Trophoblast cell (in vitro differentiated cells and primary cell): ENCODE measurements at places on chromosomes 4 and X.

- H3K36me3 ChIP-seq = no peaks in the 10 kb centered on the region
- no peak for DNase-seq
- no peaks in the 10 kb centered on the region for H3K27me3 ChIP-seq
- no peak overlapping the region for H3K4me3 ChIP-seq
- H3K4me1 ChIP-seq = peaks cover 3% of the 10 kb centered on the region
Measured at GRCh38 chrX:17592117-17592516, 145.2 kb upstream of the SCML1 start.

DNA sequence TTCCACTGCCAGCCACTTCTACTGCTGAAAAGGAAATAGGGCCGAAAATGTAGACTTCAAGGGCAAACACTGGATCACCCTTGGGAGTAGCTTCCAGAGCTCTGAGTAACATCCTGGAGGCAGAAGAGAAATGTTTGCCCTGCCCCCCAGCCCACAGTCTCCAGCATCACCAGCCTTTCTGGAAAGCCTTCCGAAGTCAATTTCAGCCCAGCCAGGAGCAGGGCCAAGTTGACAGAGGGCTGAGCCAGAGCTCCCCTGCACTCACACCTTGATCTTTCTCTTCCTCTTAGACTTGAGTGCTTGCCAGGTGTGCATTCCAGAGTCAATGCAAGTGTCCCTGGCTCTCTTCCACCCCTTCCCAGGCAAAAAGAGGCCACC is 35.2 kb downstream of the SLC25A5 start:
- peak; percentile 20 for DNase-seq
- H3K4me3 ChIP-seq = no peak overlapping the region
- H3K36me3 ChIP-seq = no peaks in the 10 kb centered on the region
- peaks cover 16% of the 10 kb centered on the region for H3K4me1 ChIP-seq
- peak overlapping the region; percentile 39 for H3K27ac ChIP-seq

GRCh38 chr4:141375855-141376254 is 155.2 kb downstream of the ZNF330 start:
- H3K4me1 ChIP-seq = peaks cover 3% of the 10 kb centered on the region
- no peaks in the 10 kb centered on the region for H3K27me3 ChIP-seq
- H3K36me3 ChIP-seq = no peaks in the 10 kb centered on the region
- no peak overlapping the region for H3K4me3 ChIP-seq

GRCh38 chr4:103359900-103360299 is 161.8 kb upstream of the CENPE start:
- H3K4me1 ChIP-seq = peaks cover 4% of the 10 kb centered on the region
- H3K27ac ChIP-seq = no peak overlapping the region
- no peaks in the 10 kb centered on the region for H3K27me3 ChIP-seq
- H3K36me3 ChIP-seq = no peaks in the 10 kb centered on the region

DNA sequence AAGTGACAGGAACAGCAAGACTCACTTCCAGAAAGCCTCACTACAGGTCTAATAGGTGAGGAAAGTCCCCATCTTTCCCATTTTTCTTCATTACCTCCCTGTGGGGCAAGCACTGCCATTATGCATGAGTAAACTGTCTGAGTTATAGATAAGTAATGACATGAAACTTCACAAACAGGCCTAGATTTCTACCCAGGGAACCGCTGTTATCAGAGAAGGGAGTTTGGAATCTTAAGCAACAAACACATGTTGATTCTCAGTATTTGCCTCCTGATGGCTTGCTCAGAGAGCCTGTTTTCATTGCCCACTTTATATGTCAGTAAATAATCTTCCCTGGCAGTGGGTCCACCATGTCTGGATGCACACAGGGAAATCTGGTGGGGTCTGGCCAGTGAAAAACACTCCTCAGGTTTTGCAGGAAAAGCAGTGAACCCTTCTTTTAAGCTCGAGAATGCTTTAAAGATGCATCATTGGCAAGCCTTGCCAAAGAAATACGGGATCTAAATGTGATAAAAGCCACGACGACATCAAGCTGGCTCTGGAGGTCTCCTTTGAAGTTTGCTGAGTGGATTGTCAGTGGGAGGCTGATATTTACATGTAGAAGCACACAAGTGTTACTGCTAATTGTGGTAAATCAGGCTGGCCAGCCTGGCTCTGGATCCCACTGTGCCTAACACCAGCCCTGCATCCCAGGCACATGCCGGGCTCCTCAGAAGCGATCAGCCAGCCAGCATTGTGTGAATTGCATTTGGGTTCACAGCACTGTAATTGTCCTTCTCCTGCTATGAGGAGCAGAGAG is 25.2 kb downstream of the PDGFRA start:
- H3K27ac ChIP-seq = no peak overlapping the region
- DNase-seq = peak; percentile 26
- no peak overlapping the region for H3K4me3 ChIP-seq
- H3K4me1 ChIP-seq = no peaks in the 10 kb centered on the region

GRCh38 chr4:52588771-52589591 is 70.1 kb downstream of the USP46 start:
- no peak for DNase-seq
- H3K27ac ChIP-seq = no peak overlapping the region
- H3K36me3 ChIP-seq = peaks cover 4% of the 10 kb centered on the region
- H3K4me3 ChIP-seq = no peak overlapping the region
- H3K4me1 ChIP-seq = peaks cover 6% of the 10 kb centered on the region

- DNase-seq = no peak
- H3K4me1 ChIP-seq = no peaks in the 10 kb centered on the region
- no peaks in the 10 kb centered on the region for H3K27me3 ChIP-seq
- no peak overlapping the region for H3K27ac ChIP-seq
Measured at GRCh38 chr4:58166490-58166889, 1056.3 kb upstream of the IGFBP7 start.

- no peak overlapping the region for H3K4me3 ChIP-seq
- no peak overlapping the region for H3K27ac ChIP-seq
- DNase-seq = no peak
Measured at GRCh38 chrX:14694611-14695010, 165.3 kb downstream of the GLRA2 start.

DNA sequence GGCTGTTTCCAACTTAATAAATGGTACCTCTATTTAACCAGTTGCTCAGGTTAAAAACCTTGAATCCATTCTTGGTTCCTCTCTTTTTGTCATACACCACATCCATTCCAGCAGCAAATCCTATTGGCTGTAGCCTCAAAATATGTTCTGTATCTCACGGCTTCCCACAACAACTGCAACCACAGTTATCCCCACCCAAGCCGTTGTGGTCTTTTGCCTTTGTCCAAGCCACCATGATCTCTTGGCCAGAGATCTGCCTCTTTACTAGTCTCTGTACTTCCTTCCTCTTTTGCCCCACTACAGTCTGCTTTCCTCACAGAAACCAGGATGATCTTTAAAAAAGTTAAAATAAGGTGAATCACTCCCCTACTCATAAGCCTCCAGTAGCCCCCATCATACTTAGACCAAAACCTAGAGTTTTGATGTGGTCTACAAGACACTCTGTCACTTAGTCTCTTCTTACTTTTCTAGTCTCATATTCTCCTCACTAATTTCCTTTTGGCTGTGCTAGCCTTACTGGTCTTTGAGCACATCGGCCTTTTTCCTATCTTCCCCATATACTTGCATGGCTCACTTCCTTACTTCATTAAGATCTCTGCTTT is 10.3 kb downstream of the MAOA start:
- H3K4me1 ChIP-seq = no peaks in the 10 kb centered on the region
- no peak for DNase-seq
- H3K27ac ChIP-seq = no peak overlapping the region
- H3K4me3 ChIP-seq = no peak overlapping the region
- H3K27me3 ChIP-seq = no peaks in the 10 kb centered on the region
- no peaks in the 10 kb centered on the region for H3K36me3 ChIP-seq

DNA sequence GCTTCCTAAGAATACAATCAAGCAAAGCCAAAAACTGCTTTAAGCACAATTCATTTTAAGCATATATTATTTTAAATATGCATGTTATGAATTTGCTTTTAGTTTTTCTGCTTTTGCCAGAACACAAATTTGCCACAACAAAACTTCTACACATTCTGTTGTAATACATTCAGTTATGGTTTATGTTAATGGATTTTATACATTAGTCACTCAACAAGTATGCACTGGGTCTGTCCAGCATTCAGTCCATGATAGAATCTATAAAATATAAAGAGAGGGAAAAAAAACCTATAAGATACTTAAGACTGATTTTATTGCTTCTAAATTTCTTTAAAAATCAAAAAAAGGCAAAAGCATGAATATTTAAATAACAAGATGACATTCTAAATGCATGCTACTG is 22.2 kb downstream of the IQCM start:
- H3K27ac ChIP-seq = no peak overlapping the region
- no peaks in the 10 kb centered on the region for H3K27me3 ChIP-seq
- no peaks in the 10 kb centered on the region for H3K36me3 ChIP-seq

DNA sequence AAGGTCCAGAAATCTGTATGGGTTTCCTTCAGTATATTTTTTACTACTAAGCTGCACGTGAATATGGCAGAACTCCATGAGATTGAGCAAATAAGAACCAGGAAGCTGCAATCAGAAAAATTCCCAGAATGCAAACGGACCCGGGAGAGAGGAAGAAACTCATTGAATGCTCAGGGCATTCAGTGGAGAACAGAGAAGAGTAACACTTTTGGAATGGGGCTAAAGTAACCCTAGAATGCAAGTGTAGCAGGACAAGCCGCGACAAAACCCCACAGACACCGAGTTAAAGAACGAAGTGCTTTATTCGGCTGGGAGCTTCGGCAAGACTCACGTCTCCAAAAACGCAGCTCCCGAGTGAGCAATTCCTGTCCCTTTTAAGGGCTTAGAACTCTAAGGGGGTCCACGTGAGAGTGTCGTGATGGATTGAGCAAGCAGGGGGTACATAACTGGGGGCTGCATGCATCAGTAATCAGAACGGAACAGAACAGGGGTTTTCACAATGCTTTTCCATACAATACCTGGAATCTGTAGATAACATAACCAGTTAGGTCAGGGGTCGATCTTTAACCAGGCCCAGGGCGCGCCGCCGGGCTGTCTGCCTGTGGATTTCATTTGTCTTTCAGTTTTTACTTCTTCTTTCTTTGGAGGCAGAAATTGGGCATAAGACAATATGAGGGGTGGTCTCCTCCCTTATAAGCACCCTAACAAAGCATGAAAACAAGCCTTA is 56.4 kb downstream of the RAB28 start:
- peak; percentile 6 for DNase-seq
- H3K4me1 ChIP-seq = peaks cover 2% of the 10 kb centered on the region
- H3K4me3 ChIP-seq = no peak overlapping the region

GRCh38 chrX:153381684-153382532 is 19.2 kb downstream of the PNMA6E start:
- H3K27me3 ChIP-seq = no peaks in the 10 kb centered on the region
- H3K36me3 ChIP-seq = no peaks in the 10 kb centered on the region
- peak; percentile 20 for DNase-seq

DNA sequence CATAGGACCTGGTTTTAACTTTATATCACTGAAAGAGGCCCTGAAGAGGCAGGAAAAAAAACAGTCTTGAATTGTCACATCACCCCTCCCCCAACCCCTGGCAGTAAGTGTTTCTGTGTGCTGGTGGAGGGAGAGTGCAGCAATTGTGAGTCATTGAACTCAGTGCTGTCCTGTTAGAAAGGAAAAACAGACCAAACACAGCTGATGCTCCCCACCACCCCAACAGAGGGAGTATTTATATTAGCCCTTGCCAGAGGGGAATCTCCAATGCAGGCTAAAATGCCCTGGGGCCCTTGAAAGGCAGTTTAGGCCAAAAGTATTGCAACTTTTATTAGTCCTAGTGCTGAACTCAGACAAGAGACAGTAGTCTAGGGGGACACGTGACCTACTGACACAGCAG is 197.8 kb upstream of the AGTR2 start:
- H3K27me3 ChIP-seq = no peaks in the 10 kb centered on the region
- H3K4me3 ChIP-seq = no peak overlapping the region
- no peaks in the 10 kb centered on the region for H3K36me3 ChIP-seq
- H3K27ac ChIP-seq = peak overlapping the region; percentile 66
- H3K4me1 ChIP-seq = peaks cover 11% of the 10 kb centered on the region

DNA sequence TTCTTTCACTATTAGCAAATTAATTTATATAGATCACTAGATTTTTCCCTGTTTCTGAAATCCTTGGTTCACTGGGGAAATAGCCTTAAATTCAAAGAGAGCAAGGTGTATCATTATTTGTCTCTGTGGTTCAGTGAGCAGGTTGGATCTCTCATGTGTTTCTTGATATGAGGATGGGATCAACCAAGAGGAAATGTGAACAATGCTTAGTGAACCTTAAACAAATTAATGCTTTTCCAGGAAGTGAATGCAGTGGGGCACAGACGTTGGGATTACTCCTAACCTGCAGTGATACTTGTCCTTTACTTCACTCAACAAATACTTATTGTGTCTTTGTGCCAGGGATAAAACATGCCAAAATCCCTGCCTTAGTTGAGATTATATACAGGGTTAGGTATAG is 193.2 kb downstream of the SHROOM3 start:
- no peaks in the 10 kb centered on the region for H3K27me3 ChIP-seq
- no peak overlapping the region for H3K27ac ChIP-seq
- H3K4me1 ChIP-seq = peaks cover 8% of the 10 kb centered on the region
- no peak overlapping the region for H3K4me3 ChIP-seq
- DNase-seq = no peak

- no peaks in the 10 kb centered on the region for H3K4me1 ChIP-seq
- no peak overlapping the region for H3K27ac ChIP-seq
- no peaks in the 10 kb centered on the region for H3K36me3 ChIP-seq
- H3K4me3 ChIP-seq = no peak overlapping the region
- no peak for DNase-seq
Measured at GRCh38 chrX:30786374-30786773, 102.7 kb downstream of the TAB3 start.

DNA sequence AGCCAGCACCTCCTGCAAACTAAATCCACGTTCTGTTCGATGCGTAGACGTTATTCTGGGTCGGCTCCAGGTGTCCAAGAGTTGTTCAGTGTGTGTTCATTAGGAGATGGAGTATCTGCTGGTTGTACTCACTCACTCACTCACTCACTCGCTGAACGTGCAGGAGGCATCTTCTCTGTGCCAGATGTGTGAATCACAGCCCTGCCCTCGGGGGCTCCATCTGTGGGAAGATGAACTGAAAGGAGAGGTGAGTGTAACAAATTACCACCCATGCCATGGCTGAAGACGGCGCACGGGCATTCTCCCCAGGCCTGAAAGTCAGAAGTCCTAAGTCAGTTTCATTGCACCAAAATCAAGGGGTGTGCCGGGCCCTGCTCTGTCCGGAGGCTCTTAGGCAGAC is 16.1 kb downstream of the NSG1 start:
- no peak overlapping the region for H3K4me3 ChIP-seq
- H3K27ac ChIP-seq = no peak overlapping the region
- no peak for DNase-seq
- peaks cover 10% of the 10 kb centered on the region for H3K36me3 ChIP-seq
